ENCODE measurements at places on chromosomes 4 and X.

GRCh38 chr4:176953021-176953420 is 160.3 kb upstream of the VEGFC start:
- DNase-seq, result no peak

GRCh38 chrX:79117078-79117477 is 27.4 kb upstream of the GPR174 start:
- no peak for DNase-seq

- no peak for DNase-seq
Observed at GRCh38 chr4:114688059-114688458, 89.5 kb downstream of the UGT8 start.

DNA sequence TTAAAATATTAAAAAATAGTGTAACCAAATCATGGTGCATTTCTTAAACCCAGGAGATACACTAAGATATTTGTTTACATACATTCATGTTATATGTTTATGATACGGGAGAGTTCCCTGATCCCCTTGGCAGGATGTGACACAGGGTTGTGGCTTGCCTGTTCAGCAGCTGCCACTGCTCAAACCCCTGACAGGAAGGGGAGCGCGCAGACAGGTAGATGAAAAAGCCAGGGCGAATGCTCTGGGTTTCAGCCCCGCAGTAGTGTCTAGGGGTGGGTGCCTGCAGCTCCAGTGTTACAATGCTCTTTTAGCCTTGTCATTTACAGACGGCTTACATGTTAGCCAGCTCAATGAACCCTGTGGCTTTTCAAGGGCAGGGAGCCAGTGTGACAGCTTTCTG is 1343.8 kb upstream of the IGFBP7 start:
- DNase-seq, result no peak

- DNase-seq, result no peak
Observed at GRCh38 chrX:14039344-14039743, 9.7 kb upstream of the GEMIN8 start.

DNA sequence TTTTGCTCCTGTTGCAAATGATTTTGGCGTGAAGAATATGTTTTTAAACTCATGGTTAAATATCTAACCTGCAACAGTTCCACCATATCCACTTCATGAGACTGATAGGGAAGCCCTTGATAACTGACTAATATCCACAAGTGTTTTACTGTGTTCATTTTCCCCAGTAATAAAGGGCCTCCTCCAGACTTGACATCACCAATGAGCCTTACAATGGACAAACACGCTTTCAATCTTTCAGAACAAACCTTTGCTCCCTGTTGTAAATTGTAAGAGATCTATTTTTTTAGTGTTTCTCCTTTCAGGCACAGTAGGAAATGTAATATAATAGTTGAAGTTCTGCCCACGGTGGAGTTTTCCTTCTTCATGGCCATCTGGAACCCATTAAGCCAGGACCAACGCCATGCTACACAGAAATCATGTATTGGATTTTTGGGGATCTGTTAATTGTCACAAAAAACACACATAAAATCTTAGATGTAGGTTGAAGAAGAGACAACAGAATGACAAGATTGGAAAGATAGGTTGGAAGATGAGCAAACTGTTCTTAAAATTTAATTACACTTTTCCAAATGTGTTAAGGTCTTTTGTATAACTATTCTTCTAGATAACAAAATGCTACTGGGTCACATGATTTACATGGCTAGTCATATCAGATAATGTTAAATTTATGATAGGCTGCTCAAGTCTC is 1030.1 kb downstream of the FSTL5 start:
- no peak for DNase-seq

DNA sequence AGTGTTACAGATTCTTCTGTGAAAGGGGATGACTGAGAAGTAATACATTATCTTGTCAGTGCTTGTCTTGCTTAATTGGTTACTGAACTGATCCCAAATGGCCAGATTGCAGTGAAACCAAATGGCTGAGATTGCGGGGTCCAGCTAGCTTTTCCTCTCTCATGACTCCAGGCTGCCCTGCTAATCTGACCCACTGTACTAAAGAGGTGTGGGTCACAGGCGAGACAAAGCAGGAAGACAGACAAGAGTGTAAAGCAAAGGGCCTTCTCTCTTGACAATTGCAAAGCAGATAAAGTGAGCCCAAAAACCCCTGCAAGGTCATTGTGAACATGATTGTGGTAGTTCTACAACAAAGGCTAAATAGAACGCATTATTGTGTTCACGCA is 2.1 kb downstream of the TMEM150C start:
- no peak for DNase-seq

DNA sequence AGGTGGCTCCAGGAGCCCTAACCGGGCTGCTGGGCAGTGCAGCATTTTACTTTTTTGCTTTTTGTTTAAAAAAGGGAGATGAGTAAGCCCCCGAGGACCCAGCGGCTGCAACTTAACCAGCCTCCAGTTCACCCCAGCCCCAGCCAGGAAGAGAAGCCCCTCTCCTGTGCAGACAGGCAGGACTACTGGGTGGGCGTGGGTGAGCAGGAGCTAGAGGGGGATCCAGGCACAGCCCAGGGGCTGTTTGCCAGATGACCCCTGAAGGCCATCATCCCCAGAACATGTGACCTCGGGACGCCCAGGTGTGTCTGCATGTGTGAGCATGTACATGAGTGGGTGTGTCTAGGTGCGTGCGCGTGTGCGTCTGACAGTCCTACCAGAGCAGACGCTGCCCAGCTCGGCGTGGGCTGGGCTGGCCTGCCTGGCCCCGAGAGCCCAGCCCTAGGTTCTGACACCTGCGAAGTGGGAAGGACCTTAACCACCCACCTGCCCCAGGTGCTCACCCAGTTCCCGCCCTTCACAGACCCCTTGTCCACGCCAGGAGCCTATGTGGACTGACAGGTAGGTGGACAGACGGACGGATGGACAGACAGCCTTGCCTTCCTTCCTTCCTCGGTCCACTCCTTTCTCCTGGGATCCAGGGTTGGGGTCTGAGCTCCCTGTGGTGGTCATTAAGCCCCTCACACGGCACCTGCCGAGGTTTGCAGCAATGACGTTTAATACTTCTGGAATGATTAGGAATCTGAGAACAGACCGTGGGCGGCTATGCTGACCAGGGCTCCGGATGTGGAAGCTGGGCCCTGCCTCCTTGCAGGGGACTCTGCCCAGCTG is 7.8 kb upstream of the HAUS3 start:
- DNase-seq, result no peak

DNA sequence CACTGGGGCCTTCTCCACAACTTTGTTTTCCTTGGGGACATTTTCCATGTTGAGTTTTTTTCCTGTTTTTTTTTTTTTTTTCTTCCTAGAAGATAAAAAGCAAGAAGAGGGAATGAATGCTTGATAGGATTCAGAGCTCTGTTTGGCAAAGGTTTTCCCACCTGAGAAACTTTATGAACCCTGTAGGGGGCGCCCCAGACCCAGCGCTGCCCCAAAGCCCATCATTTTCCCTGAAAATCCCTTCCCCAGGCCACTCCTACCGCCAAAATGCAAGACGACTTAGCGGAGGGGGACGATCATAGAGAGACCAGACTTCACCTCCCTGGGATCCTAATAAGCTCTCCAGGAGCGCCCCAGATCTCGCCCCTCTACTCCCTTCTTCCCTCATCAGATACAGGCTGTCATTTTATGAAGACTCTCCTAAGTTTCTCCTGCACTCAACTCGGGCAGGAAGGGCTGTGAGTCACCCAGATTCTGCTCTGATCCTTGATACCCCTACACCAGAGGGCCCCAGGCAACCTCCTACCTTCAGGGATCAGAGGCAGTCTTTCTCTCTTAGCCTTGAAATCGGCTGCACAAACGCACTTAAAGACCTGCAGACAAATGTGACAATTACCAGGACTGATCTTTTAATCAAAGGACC is 1.4 kb downstream of the BEX5 start:
- peak; percentile 61 for DNase-seq

- DNase-seq, result peak; percentile 49
Observed at GRCh38 chr4:27360790-27361267, 500.2 kb downstream of the STIM2 start.

GRCh38 chr4:153241970-153242838 is 38.0 kb downstream of the TRIM2 start:
- no peak for DNase-seq

GRCh38 chr4:6732441-6733357 is 16.7 kb downstream of the BLOC1S4 start:
- no peak for DNase-seq

DNA sequence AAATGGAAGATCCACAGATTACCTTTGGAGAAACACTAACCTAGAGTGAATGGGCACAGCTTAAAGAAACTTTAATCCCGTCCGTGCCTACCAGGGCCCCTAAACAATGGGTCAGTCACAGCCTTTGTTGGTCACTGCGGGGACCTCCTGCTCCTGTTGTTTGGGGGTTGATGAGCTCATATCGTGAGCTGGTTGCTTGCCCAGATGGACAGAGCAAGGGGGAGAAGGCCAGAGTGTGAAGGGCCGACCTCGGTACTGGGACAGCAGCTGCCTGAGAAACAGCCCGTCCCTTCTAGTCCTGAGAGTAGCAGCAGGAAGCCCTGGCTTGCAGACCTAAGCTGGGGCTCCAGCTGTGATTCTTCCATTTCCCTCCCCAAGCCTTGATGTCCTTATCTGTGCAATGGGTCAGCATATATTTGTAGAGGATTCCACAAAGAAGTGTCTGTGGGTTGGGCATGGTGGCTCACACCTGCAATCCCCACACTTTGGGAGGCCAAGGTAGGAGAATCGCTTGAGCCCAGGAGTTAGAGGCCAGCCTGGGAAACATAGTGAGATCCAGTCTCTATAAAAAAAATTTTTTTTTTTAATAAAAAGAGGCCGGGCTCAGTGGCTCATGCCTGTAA is 69.6 kb upstream of the SLC34A2 start:
- peak; percentile 67 for DNase-seq

GRCh38 chr4:169723207-169723965 is 34.4 kb downstream of the HPF1 start:
- no peak for DNase-seq

GRCh38 chr4:1418494-1419285 is 12.4 kb upstream of the NKX1-1 start:
- DNase-seq, result peak; percentile 40

GRCh38 chr4:128868758-128869157 is 59.3 kb downstream of the JADE1 start:
- DNase-seq, result no peak

GRCh38 chrX:40145001-40145922 is 47.5 kb upstream of the BCOR start:
- peak; percentile 69 for DNase-seq

DNA sequence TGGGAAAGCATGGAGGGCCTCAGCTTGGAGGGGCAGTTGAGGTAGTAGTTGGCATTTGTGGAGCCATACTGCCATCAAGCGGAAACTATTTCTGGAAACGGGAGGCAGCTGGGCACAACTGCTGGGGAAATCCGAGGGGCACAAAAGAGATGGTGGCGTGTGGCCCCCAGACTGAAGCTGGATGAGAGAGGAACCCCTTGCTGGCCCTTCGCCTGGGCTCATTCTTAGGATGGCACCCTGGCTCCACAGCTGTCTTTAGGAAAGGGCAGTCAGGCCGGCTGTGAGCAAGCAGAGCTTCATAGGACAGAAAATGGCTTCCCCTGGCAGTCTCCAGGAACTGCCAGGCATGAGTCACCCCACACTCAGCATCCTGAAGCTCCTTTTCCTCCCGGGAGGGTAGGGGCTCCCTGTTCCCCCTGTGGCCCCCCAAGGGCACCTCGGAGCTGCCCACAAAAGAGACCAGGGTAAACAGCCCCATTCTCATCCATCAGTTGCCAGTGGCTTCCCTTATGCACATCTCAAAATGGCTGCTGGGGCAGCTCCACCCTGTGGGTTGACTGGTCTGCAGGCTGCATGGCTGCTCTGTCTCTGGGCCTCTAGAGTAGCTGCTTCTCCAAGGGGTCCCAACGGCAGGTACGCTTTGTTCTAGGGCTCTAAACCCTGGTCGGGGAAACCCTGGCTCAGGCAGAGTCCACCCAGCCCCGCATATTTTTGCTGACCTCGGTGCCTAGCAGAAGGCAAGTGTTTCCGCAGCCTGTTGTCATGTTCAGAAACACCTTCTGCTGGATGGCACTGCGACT is 64.7 kb downstream of the NBDY start:
- no peak for DNase-seq

GRCh38 chr4:48556268-48556667 is 66.2 kb downstream of the ZAR1 start:
- DNase-seq, result no peak

GRCh38 chr4:30720661-30721184 is 554 bp downstream of the PCDH7 start:
- DNase-seq, result peak; percentile 74

DNA sequence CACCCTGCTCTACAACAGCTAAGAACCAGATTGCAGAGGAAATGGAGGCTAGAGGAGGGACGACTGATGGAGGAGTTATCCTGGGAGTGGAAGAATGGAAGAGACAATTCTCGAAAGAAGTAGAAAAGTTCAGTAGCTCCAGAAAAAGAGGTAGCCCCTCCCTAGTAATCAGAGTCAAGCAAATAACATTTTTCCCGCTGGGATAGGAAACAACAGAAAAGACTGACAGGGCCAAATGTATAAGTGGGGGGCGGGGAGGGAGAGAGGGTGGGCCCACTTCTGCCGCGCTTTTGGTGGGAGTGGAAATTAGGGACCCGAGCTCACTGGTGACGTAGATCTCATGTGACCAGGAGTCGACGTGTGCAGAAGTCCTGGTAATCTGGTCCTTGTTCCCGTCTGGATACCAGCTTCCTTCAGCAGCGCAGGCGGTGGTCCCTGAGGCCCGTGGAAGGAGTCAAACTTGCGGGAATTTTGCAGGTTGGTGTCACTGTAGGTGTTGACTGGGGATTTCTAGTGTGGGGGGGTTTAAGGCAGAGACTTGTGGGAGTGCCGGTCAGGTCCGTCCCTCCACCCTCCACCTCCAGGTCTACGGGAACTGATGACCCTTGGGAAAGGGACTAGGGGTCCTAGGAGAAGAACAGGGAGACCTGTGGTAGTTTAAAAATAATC is at the start of gene TCEAL9:
Gene TCEAL9 (plus strand): TSS at position 377 of the 669 bp plus-strand sequence. CDS start 1,179 bp downstream, outside the sequence.
- peak; percentile 78 for DNase-seq

Measured in ecto neural progenitor cell (in vitro differentiated cells).